SJSA1 (cell line): ENCODE measurements at places on chromosomes 4 and X. TPM values are rescaled to one million over a fixed set of nuclear protein-coding genes. Genes with fewer than 3 reads are reported as not detected.

Gene C4orf46
- total RNA-seq, result 22.7 and 32.6 TPM in 2 replicates

Gene KIAA1210
- total RNA-seq, result not detected in 2 replicates

Gene NBDY
- total RNA-seq, result 8.3 and 16.7 TPM in 2 replicates

Gene MAMLD1
- total RNA-seq, result 3.7 and 11.4 TPM in 2 replicates

Gene N4BP2
- total RNA-seq, result 7.0 TPM in 2 replicates

Gene SPIN4
- total RNA-seq, result 13.3 and 21.7 TPM in 2 replicates

Gene BGN
- 0.08 TPM in 1 of 2 replicates, not detected in the other for total RNA-seq

Gene PAK3
- 0.45 and 1.7 TPM in 2 replicates for total RNA-seq

Gene HEPH
- total RNA-seq, result 5.8 and 9.6 TPM in 2 replicates

Gene HELT
- not detected in 2 replicates for total RNA-seq

Gene ATP2B3
- total RNA-seq, result not detected in 2 replicates

Gene SH3BP2
- 5.9 and 7.6 TPM in 2 replicates for total RNA-seq

Gene ZFP92
- not detected in 2 replicates for total RNA-seq

Gene GLRA2
- total RNA-seq, result not detected in 2 replicates

Gene DMRTC1B
- not detected in 2 replicates for total RNA-seq

Gene DUSP21
- not detected in 2 replicates for total RNA-seq

Gene PRRG3
- not detected in 2 replicates for total RNA-seq
